ENCODE measurements at places on chromosomes 6 and 20.

DNA sequence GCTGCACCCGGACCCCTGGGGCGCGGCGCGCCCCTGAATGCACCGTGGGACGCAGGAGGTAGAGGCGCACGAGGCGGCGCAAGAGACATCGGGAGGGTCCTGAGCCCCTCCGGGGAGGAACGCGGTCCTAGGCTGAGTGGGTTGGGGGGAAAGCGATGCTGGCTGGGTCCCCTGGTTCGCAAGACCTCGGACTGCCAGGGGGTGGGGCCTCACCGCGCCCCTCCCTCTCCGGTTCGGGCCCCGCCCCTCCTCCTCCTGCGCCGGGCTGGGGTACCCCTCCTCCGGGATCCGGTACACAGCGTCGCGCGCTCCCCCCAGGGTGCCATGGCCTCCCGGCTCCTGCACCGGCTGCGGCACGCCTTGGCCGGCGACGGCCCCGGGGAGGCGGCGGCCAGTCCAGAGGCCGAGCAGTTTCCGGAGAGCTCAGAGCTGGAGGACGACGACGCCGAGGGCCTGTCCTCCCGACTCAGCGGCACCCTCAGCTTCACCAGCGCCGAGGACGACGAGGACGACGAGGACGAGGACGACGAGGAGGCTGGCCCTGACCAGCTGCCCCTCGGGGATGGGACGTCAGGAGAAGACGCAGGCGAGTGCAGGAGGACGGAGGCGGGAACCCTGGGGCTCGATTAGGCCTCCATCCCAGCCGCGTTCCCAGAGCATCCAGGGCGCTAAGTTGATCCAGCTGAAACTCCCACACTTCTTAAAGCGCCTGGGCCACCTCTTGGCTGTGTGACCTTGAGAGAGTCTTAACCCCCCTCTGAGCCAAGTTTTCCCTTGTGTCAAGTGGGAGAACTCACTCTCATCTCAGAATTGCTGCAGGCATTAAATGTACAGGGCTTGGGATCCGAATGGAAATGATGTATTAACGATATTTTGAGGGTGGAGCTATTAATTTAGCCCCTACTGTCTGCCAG lies 541 bp downstream of the SNX21 start:
- DNase-seq: no peak

- DNase-seq: no peak
Observed at GRCh38 chr6:37134396-37135191, 35.4 kb upstream of the PIM1 start.

- DNase-seq: no peak
Observed at GRCh38 chr6:13924146-13924948, 405 bp upstream of the RNF182 start.

DNA sequence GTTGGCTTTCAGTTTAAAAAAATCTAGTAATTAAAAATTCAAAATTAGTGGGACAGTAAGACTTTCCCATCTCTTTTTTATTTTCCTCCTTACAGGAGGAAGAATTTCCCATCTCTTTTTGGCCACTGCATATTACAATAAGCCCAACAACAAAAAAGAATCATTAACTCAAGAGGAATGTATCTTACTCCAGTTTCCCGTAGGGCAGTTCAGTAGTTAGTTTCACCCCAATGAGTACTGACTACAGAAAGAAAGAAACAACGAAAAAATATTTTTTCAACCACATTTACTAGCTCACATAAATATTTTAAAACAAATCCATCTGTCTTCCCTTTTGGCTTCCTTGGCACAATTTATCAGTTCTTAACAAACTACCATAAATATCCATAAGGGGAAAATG lies 14.9 kb upstream of the BLOC1S5 start:
- no peak for DNase-seq

- DNase-seq: no peak
Observed at GRCh38 chr6:160036790-160037206, 67.9 kb downstream of the IGF2R start.

DNA sequence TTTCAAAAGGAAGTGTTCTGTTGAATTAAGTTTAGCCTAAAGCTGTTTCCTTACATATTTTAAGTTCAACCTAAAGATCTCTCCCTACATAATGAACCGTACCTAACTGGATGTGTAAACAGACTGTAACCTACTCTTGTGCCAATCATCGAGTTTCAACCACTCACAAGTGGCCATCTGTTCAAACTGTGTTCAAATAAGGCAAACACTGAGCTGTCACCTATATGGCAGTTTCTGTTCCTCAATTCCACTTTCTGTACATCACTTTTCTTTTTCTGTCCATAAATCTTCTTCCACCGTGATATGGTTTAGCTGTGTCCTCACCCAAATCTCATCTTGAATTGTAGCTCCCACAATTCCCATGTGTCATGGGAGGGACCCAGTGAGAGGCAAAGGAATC lies 428.6 kb downstream of the HACE1 start:
- DNase-seq: no peak

DNA sequence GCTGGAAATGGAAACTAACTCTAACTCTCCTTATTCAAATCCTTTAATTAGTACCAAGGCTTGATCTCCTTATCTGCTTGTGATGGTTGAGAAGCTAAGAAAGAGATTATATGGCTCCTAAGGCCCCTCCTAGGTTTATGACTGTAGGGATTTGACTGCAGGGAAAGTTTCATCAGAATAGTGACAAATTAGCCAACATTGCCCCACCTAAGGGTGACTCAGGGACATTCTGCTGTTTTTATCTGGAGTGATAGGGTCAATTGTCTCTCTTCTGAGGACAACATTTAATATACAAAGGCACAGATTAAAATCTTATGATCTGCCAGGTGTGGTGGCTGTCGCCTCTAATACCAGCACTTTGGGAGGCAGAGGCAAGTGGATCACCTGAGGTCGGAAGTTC lies 138.1 kb upstream of the MARCKS start:
- no peak for DNase-seq

GRCh38 chr6:89834884-89835792 lies 5.5 kb downstream of the CASP8AP2 start:
- DNase-seq: no peak

DNA sequence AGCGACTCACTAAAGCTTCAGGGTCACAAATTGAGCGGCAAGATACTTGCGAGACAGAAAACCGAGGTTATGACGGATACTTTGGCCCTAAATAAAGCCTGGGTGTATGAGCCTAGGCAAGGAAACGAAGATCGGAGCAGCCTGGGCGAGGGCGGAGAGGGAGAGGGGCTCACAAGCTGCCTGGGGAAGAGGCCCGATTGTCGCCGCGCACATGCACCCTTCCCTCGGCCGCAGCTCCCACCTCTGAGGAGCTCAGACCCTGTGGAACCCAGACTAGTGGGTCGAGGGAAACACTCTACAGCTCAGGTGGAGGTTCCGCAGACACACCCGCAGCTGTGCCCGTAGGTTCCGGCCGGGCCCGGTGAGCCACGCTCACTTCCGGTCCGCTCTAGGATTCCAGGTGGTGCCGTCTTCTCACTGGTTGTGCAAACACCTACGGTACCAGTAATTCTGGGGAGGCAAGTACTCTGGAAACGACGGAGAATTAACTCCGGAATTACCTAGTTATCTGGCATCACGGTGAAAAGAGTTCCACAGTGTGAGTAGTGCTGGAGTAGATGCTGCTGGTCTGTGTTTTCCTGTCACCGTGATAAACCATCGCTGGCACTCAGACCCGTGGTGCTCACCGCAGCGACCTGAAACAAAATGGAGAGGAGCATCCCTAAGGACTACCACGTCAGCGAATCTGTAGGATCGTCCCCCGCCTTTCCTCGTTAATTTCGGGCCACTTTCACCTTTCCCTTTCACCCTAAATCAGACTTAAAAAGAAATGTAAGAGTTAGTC lies 61.5 kb downstream of the GPX5 start:
- DNase-seq: peak; percentile 32
